ENCODE measurements at places on chromosomes 1 and 21.
A peak's percentile ranks its signal among the peaks of the same experiment; 100 is the strongest.

GRCh38 chr1:50106095-50106761 is 2.5 kb upstream of the ELAVL4 start:
- no peak for DNase-seq

GRCh38 chr1:114099268-114099667 is 54.4 kb downstream of the SYT6 start:
- DNase-seq: no peak

- no peak for DNase-seq
Measured at GRCh38 chr1:154391086-154391770, 13.9 kb upstream of the IL6R start.

DNA sequence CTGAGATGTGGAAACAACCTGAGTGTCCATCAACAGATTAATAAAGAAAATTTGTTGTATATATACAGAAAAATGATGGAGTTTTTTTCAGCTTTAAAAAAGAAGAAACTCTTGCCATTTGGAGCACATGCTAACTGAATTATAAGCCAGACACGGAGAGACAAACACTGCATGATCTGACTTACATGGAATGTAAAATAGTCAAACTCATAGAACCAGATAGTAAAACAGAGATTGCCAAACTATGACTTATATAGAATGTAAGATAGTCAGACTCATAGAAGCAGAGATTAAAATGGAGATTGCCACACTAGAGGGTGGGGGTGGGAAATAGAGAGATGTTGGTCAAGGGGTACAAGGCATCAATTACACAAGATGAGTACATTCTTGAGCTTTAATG is 1786.6 kb downstream of the PLA2G4A start:
- DNase-seq: no peak

DNA sequence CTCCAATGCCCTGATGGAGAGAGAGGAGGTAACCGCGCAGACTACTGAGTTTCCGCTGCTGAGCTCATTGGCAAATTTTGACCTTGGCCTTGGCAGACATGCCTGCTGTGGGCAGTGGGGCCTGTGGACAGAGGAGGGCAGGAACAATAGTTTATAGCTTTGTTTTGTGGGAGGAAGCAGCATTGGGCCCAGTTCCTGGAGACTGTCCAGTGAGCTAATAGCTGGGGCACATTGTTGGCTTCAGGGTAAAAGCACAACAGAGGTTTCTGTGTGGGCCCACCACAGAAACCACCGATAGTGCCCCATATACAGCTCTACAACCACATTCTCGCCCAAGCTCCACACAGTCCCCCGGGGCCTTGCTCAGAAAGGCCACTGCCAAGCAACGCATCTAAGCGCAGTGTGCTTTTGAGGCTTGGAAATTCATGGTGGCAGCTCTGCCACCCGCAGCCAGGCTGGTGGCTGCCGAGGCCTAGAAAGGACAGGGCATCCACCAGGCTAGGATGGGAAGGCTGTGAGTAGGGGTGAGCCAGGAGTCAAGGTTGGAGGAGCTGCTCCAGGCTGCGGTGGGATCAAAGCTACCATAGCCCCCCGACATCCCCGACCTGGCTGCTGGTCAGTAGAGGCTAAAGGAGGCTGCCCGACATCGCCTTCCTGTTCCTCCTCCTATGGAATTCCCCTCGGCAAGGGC is 43.2 kb downstream of the NEK2 start:
- DNase-seq: no peak

- DNase-seq: no peak
Measured at GRCh38 chr1:205582471-205583291, 49.1 kb downstream of the ELK4 start.

DNA sequence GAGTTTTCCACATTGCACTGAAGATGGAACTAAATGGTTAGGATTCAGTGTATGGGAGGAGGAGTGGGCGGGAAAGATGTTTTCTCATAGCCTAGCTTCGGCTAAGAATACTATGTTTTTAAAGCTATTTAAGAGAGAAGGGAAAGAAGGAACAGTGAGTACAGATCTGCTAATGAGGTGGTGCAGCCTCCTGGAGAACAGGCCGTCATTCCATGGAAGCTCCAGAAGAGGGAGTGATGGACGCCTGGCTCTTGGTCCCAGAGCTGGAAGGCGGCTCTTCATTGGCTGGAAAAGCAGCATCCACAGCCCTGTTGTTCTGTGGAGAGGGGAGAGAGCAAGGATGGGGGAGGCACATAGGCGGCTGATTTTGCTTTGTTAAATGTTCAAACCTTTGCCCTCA is 6.9 kb downstream of the CAMK1G start:
- peak; percentile 29 for DNase-seq

DNA sequence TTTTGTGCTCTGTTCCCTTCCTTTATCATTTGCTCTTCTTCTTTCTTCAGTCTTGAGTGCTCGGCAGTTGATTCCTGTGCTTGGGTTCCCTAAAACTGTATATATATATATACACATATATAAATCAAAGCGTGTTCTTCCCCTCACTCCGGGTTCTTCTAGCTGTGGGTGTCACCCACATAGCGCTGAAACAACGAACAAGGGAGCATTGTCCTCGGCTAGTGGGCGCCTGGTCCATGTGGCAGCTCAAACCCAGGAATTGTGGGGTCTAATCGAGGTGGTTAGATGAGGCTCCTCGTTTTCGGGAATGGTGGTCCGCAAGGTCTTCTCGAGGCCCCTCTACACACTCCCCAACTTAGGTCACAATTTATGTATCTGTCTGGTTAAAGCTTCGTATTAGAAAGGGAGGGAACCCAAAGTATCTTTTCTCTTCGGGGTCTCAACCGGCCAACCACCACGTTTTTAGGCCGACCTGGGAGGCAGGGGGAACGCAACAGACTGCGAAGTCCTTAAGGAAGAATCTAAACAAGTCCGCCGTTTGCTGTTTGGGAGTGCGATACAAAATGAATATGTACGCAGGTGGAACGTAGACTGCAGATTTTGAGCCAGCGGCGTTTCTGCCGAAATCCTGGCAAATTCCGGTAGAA is 504 bp upstream of the SDHC start:
- DNase-seq: no peak

DNA sequence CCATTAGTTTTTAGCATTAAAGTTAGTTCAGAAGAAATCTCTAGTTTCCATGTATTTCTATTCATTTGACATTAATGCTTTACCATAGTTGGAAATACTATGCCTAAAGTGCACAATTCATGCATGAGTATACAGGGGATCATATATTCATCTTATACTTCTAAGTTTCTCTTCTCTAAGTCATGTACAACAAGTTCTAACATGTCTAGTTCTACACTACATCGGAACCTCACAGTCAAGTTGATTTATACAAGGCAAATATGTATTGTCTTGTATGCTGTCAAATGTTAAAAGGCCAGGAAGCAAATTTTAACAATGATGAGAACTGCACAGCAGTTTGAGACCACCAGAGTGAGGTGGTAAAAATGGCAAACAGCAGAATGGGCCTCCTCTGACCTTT is 22.9 kb upstream of the MOB3C start:
- no peak for DNase-seq

DNA sequence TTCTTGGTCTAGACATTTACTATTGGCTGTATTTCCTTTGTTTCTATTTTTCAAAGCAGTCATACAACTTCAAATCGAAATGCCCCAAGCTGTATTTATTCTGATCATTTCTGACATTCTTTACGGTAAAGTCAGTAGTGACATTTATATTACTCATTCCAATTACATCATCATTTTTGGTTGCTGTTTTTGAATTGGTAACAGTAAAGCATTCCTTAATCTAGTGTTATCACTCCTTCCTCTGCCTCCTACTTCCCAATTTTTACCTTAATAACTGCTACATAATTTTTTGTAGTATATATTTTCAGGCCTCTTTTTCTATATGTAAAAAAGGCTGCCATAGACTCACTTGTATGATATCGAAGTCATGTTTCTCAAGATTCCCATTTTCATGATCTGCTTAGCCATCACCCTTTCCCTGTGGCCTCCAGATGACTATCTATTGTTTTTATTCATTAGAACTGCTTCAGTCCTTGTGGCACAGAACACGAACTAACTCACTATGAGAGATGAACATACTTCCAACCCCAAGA is 167.2 kb downstream of the RUNX1 start:
- DNase-seq: peak; percentile 66

- no peak for DNase-seq
Measured at GRCh38 chr21:38610623-38611251, 112.5 kb upstream of the ERG start.

DNA sequence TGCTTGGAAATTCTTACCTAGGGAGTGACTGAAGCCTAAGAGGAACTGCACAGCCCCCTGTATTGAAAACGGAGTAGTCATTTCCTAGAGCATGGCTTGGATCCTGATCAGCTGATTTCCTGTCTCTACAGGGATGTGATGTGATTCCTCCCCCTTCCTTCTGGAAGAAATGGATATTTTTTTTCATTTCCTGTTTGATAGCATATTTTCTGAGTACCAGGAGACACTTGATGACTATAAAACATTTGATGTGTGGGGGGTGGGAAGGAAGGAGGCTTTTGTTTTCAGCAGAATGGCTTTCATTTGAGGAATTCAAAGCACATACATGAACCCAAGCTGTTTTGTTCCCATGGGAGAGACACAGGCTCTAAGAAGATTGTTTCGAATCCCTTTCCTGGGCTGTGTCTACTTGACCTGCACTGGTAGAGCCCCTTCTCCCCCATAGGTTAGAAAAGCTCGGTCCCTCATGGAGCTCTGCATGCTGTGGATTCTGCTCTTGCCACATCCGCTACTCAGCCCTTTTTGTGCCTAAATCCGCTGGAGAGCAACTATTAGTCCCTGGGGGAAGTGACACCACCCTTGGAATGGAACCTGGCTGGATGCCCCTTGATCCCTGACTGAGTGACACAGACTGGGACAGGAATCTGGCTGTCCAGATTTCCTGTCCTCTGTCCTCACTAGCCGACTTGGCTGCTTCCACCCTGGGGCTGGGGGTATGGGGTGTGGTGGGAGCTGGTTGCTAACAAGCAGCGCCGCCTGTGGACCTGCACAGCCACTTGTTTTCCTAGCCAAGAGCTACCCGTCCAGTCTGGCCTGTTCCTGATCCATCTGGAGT is 71.8 kb upstream of the MACF1 start:
- no peak for DNase-seq

- DNase-seq: peak; percentile 62
Measured at GRCh38 chr1:203645996-203646395, 19.4 kb downstream of the ATP2B4 start.

DNA sequence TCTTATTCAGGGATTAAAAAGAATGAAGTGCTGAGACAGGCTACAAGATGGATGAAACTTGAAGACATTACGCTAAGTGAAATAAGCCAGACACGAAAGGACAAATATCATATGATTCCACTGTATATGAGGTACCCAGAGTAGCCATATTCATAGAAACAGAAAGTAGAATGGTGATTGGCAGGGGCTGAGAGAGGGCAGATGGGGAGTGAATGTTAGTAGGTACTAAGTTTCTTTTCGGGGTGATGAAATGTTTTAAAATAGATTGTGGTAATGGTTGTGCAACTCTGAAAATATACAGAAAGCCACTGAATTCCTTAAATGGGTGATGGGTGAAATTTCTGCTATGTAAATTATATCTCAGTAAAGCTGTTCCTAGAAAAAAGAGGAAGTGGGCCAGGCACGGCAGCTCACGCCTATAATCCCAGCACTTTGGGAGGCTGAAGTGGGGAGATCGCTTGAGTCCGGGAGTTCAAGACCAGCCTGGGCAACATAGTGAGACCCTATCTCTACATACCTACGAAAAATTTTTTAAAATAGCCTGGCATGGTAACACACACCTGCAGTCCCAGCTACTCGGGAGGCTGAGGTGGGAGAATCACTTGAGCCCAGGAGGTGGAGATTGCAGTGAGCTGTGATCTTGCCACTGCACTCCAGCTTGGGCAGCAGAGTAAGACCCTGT is 15.9 kb downstream of the SLC27A3 start:
- DNase-seq: peak; percentile 97

DNA sequence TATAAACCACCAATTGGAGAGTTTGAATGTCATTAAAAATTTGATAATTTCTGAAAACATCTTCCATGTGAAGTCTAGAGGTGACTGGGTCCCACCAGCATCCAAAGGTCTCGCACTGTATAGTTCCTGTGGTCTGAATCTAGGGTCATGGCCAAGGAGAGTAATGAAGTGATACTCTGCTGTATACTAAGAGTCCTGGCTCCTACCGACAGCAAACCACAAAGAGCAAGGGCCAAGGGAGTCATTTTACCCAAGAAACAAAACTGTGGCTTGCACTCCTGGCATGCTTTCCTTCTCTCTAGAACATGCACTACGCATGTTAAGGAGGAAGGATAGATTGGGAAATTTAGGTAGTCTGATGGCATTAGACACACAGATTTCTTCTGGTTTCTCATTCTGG is 115.6 kb downstream of the BRINP2 start:
- DNase-seq: peak; percentile 15

Measured in fibroblast of villous mesenchyme (primary cell).